ENCODE measurements at places on chromosomes 2 and 18.

DNA sequence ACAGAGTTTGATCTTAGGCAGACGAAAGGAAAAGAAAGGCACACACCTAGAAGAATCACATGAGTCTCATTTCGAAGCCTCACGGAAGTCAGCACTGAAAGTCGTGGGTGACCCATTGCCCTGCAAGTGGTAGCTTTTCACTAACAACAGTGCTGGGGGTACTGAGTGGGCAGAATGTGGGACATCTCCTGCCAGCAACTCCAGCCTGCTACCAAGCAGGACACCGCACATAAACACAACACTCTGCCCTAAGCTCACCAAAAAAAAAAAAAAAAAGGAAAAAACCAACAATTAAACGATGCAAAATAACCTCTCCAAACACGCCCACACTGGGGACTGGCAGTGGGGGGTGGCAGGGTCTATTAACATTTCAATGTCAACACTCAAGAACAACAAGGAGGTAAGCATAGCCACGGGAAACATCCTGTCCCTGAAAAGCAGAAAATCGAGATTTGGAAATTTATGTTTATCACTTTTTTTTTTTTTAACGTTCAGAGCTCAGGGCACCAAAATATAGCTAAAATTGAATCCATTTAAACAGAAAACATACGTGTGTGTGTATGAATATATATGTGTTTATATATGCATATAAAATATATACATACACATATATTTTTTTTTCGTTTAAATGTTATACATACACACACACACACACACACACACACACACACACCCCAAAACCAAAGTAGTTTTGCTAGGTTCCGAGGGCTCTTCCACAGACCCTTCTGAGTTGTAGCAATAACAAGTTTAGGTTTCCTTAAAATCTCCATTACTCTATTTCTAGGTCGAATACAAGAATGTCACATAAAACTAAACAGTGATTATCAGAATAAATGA is 2.2 kb downstream of the INO80D start:
- DNase-seq = peak; percentile 8

DNA sequence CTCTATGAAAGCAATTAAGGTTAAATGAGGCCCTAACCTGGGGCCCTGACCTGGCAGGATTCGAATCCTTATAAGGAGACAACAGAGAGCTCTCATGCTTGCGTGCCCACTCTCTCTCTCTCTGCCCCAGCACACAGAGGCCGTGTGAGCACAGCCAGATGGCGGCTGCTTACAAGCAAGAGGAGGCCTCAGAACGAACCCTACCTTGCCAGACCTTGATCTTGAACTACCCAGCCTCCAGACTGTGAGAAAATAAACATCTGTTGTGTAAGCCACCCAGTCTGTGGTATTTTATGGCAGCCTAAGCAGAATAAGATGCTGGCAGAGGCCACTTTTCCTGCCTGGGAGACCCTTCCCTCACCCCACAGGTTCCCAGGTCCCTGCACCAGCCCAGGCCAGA is 5.2 kb upstream of the UBE2F start:
- DNase-seq = no peak

- peak; percentile 67 for DNase-seq
These were observed 176.6 kb upstream of the TACR1 start for GRCh38 chr2:75375646-75376582.

GRCh38 chr2:622357-622756 is 54.8 kb downstream of the TMEM18 start:
- no peak for DNase-seq

- no peak for DNase-seq
These were observed 194.8 kb upstream of the SLC8A1 start for GRCh38 chr2:40646642-40647041.

DNA sequence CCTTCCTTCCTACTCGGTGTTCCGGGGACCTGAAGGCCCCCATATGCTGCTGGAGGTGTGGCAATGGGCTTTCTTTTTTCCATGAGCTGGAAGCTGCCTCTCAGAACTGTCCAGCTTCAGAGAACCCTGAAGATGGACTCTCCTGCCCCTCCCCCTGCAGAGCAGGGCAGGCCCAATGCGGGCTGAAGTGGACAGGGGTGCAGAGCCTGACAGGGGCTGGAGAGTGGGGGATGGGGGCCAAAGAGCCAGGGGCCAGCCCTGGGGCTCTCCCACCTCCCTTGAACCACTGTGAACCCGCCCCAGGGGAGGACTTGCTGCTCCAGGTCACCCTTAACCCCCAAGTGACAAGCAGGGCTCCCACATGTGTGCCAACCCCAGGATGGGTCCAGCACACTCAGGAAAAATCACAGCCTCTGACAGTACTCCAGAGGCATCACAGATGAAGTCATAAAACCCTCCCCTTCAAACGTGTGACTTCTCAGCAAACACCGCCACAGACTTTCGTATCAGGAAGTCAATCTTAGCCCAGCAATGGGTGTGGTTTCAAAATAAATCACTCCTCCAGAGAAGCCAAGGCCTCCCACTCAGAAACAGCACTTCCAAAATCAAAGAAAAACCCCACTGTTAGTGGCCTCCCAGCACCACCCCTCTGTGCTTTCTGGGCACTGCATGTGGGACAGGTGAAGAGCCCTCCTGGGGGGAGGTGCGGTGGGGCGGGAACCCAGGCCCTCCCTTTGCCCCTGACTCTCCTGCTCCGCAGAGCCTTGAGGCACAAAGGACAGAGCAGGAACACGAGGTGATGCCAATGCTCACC is 135.8 kb downstream of the HDAC4 start:
- DNase-seq = peak; percentile 72
